ENCODE measurements at places on chromosomes 4 and X.

DNA sequence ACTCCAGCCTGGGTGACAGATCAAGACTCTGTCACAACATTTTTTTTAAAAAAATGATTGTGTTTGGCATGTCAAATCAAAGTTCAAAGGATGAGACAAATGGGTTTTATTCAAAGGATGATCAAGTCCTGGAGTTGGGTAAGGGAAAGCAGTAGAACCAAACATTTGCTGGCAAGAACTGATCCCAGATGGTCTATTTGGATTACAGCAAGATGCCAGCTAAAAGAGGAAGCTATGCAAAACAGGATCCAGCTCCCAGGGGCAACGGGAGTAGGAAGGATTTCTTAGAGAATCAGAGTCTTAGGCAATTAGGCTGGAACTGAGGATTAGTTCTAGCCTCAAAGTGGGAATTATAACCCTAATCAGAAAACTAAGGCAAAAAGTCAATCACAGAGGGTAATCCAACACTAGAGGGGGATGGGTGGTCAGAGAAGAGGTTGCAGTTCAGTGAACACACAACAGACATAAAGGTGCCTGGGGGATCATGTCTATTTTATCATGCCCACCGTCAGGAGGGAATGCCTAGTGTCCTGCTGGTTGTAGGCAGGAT is 133.0 kb upstream of the PLS3 start:
- H3K27ac ChIP-seq, result no peak overlapping the region
- no peak overlapping the region for H3K4me3 ChIP-seq
- H3K4me1 ChIP-seq, result no peaks in the 10 kb centered on the region

DNA sequence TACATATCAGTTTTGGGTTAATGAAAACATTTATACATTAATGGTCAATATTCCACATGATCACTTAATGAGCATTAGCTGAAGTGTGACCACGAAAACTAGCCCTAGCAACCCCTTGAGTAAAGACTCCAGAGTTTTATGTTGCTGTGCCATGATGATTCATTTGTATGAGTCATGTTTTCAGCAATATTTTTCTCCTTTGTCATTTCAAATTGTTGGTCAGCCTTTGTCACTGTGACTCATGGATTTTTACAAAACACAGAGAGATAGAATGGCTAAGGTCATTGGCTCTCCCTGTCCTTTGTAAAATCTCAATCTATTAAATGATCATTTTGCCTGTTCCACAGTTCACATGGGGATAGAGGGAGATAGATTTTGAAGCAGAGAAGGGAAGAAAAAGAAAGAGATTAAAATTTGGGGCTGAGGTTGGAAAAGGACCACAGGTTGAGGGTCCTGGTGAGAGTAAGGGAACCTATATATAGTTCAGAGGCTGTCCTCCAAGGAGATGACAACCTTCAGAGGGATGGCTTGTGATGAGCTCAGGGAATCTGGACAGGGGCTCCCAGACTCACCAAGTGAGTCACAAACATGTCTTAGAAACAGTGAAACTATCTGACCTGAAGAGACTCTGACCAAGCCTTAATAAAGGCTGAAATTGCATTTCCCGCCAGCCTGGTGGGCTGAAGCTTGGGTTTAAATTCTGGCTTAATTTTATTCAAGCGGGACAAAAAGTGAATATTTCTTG is 25.6 kb downstream of the NR0B1 start:
- H3K4me3 ChIP-seq, result no peak overlapping the region
- H3K27me3 ChIP-seq, result no peaks in the 10 kb centered on the region
- peak overlapping the region; percentile 11 for H3K27ac ChIP-seq
- H3K4me1 ChIP-seq, result no peaks in the 10 kb centered on the region

GRCh38 chr4:150080875-150081274 is 2.6 kb downstream of the DCLK2 start:
- no peak overlapping the region for H3K4me3 ChIP-seq
- H3K27ac ChIP-seq, result no peak overlapping the region

GRCh38 chrX:71989768-71990426 is 79.3 kb downstream of the NHSL2 start:
- H3K4me3 ChIP-seq, result no peak overlapping the region
- no peaks in the 10 kb centered on the region for H3K36me3 ChIP-seq
- peak; percentile 29 for DNase-seq
- no peaks in the 10 kb centered on the region for H3K4me1 ChIP-seq
- peak overlapping the region; percentile 36 for H3K27ac ChIP-seq
